ENCODE measurements at places on chromosomes 12 and 14.

GRCh38 chr12:42958291-42958674 lies 368.7 kb upstream of the PRICKLE1 start:
- no peak for DNase-seq

- DNase-seq, result peak; percentile 24
Measured at GRCh38 chr14:78567343-78567742, 397.2 kb downstream of the NRXN3 start.

DNA sequence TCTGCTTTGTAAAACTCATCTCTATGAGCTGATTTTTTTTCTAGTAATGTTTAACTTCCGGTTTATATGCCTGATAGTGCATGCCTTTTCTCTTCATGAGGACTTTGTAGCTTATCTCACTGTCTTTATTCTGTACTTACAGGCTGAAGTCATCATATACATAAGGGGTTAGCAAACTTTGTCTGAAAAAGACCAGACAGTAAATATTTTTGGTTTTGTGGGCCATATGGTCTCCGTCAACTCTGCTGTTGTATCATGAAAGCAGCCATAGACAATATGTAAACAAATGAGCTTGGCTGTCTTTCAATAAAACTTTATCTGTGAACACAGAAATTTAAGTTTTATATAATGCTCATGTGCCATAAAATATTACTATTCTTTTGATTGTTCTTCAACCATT lies 172.1 kb downstream of the GXYLT1 start:
- no peak for DNase-seq

GRCh38 chr14:79567306-79567705 lies 644.0 kb downstream of the DIO2 start:
- no peak for DNase-seq

DNA sequence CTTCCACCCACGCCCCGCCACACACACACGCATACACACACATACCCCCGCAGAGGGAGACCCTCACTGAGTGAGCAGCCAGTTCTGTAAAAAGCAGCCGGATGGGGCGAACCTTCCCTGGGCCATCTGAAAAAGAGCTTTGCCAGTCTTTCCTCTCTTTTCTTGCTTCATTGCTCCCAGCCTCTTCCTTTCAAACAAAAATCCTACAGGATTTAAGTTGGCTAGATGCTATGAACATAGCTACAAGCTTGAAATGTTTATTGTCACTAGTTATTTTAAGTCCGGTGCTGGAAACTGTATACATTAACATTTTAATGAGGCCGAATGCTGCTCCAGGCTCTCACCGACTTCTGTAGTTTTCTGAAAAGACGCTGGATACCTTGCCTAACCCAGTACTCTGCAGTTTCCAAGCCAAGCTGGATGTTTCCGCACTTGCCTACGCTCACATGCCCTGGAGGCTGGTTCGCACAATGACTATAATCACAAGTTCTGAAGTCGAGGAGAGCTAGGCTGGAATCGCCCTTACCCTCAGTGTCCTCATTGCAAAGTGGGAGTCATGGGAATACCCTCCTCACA lies 39.2 kb downstream of the LTBP2 start:
- DNase-seq, result no peak

- no peak for DNase-seq
Measured at GRCh38 chr14:100375266-100375962, 52.3 kb downstream of the SLC25A47 start.

DNA sequence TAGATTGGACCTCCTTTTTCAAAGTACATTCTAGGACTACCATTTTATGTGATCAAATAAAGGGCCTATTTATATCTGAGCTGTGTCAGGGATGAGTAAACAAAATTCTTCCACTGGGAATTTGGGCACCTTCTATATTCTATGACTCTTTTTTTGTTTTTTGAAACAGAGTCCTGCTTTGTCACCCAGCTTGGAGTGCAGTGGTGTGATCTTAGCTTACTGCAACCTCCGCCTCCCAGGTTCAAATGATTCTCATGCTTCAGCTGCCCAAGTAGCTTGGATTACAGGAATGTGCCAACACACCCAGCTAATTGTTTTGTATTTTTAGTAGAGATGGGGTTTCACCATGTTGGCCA lies 64.8 kb downstream of the DRAM1 start:
- DNase-seq, result no peak

DNA sequence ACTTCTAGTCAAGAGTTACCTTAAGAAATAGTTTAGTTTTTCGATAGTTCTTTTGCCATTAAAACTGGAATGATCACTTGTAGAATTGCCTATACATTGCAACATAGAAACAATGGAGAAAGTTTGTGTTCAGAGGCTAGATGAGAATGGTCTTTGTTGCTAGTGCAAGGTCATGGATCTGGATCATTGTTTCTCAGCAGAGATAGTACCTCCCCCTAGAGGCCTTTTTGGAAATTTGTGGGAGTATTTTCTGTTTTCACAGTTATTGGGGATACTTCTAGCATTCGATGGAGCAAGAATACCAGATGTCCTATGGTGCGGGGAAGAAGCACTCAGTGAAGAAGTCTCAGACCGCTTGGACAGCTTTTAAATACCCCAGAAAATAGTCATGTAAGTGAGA lies 138.8 kb upstream of the HMGA2 start:
- DNase-seq, result no peak

- peak; percentile 62 for DNase-seq
Measured at GRCh38 chr12:113184900-113185179, 438 bp downstream of the DDX54 start.

GRCh38 chr12:46150735-46151134 lies 118.1 kb downstream of the SLC38A1 start:
- no peak for DNase-seq

DNA sequence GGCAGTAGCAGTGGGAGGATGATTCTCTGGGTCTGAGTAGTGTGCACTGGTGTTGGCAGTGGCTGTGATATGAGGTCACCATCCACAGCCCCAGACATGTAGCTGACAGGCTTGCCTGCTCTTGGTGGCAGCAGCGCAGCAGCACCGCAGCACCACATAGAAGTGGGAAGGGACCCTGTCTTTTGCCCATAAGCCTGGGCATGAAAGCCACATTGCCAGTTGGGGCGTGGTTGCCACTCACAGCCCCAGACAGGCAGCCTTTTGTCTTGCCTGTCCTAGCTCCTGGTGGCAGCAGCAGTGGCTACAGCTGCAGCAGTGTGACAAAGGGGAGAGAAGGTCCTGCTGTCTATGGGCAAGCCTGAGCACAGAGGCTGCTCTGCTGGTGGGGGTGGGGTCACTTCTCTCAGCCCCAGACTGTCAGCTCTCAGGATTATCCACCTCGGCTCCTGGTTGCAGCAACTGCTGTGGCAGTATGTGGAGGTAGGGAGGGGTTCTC lies 71.5 kb downstream of the BRMS1L start:
- DNase-seq, result no peak

DNA sequence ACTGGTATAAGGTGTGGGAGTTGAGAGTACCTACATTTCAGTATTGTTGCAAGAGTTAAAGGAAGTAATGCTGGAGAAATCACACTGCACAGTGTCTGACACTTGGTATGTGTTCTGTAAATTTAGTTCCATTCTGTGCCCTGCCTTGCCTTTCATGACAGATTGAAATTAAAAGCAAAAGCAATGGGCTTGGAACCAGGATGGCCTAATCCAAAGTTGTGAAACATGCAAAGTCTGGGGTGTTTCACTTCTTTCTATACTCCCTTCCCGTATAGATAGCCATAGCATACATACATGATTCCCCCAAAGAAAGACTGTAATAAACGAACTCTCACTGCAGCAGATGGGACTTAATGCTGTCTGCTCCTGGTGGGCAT lies 281.1 kb downstream of the NRXN3 start:
- DNase-seq, result no peak

DNA sequence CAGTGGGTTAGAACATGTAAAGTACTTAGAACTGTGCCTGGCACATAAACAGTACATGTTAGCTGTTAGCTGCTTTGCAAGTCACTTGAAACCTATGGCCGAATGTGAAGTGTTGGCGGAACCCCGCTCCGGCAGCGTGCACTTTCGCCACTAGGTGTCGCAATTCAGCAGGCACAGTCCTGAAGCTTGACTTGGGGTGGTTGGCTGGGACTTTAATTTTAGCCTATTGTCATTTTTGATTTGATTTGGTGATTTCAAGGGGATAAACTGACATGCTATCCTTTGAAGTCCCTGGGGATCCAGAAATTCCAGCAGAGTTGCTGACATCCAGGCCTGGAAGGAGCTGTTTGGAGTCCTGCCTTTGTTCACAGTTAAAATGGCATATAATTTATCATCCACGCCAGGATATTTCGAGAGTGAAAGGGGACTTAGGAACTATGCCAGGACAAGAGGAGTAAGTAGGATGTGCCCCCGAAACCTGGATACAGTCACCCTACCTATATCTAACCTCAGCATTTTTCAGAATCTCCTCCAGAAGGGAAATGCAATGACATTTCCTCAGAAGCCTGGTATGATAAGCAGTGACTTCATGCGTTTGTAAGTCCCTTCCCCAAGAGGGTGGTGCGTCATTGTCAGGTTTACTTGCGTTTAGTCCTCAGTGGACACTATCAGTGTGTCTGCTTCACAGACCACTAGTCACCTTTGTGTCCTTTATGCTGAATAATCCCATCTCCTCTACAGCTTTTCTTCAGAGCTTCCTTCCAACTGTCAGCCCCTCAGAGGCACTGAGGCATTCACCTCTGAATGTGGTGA lies 3.5 kb upstream of the TSPAN9 start:
- peak; percentile 73 for DNase-seq

DNA sequence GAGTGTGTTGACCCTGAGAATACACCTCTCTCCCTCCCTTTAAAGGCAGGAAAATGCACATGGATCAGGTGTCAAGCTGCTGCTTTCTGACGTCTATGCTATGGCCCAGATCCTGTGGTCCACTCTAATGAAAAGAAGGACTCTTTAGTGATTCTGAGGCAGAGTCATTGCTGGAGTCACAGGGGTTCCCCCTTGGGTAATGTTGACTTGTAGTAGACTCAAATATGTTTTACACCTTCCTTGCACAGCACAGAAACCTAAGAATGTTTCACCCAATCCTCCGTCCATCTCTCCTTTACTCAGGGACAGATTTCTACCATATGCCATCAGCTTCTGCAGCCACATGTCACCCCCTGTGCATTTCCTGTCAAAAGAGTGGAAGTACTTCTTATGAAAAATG lies 525.4 kb downstream of the TMEM121 start:
- no peak for DNase-seq

GRCh38 chr12:49925433-49926204 lies 21.9 kb upstream of the FAIM2 start:
- DNase-seq, result no peak

DNA sequence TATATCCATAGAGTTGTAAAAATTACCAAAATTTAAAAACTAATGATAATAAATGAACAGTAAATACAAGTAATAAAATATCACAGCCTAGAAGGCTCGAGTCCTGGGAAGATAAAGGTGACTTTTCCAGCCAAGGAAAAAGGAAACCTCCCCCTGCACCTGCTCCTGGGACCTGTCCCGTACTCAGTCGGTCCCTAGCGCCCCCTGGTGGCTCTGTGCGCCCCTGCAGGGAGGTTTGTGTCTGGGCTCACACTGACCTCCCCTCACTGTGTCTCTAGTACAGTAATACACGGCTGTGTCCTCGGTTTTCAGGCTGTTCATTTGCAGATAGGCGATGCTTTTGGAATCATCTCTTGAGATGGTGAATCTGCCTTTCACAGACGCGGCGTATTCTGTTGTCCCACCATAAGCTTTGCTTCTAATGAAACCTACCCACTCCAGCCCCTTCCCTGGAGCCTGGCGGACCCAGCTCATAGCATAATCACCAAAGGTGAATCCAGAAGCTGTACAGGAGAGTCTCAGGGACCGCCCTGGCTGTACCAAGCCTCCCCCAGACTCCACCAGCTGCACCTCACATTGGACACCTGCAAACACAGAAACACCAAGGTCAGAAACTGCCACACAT lies 1030.4 kb downstream of the TMEM121 start:
- DNase-seq, result no peak

DNA sequence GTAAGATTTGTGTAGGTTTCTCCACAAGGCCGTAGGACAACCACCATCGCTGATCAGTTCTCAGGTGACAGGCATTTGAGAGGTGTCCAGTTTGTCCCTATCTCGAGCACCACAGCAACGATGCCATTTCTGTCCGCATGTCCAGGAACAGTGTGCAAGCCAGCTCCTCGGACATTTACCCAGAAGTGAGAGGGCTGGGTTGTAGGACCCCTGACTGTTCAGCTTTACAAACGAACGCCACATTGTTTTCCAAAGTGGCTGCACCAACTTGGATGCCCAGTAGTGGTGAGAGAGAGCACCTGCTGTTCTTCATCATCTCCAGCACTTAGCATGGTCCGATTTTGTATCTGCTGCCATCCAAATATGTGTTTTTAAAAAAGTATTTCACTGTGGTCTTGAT lies 38.6 kb downstream of the CYP46A1 start:
- no peak for DNase-seq

- DNase-seq, result no peak
Measured at GRCh38 chr14:92633724-92634123, 114.7 kb downstream of the LGMN start.

GRCh38 chr12:10186299-10186698 lies 7.5 kb downstream of the TMEM52B start:
- DNase-seq, result no peak
